Activated CD4-positive, alpha-beta memory T cell treated with anti-CD3 and anti-CD28 coated beads, Interleukin-2, amount 10 ng/mL, durations not matched to agents 7 days and 5 days (primary cell): ENCODE measurements at places on chromosomes 2 and 18. TPM values are rescaled to one million over a fixed set of nuclear protein-coding genes. Genes with fewer than 3 reads are reported as not detected.

CYP26B1 gene
- total RNA-seq: not detected

SPDYA gene
- total RNA-seq: 0.93 TPM

TUBA4B gene
- not detected for total RNA-seq

MDH1 gene
- 190 TPM for total RNA-seq

TPGS2 gene
- 110 TPM for total RNA-seq

SPATA3 gene
- 0.35 TPM for total RNA-seq

MAPK4 gene
- not detected for total RNA-seq

- DNase-seq: no peak
- H3K4me3 ChIP-seq: no peak overlapping the region
- H3K27me3 ChIP-seq: no peaks in the 10 kb centered on the region
- H3K27ac ChIP-seq: no peak overlapping the region
- H3K4me1 ChIP-seq: peaks cover 44% of the 10 kb centered on the region
These were observed 84.7 kb upstream of the STON1 start for GRCh38 chr2:48445091-48445725.

- no peak overlapping the region for H3K27ac ChIP-seq
- H3K4me1 ChIP-seq: no peaks in the 10 kb centered on the region
- no peak overlapping the region for H3K4me3 ChIP-seq
- H3K27me3 ChIP-seq: no peaks in the 10 kb centered on the region
These were observed 134.4 kb upstream of the LTBP1 start for GRCh38 chr2:32812316-32812715.

- no peak for DNase-seq
- H3K4me1 ChIP-seq: peaks cover 20% of the 10 kb centered on the region
- H3K36me3 ChIP-seq: peaks cover 35% of the 10 kb centered on the region
- no peaks in the 10 kb centered on the region for H3K27me3 ChIP-seq
- H3K27ac ChIP-seq: no peak overlapping the region
- H3K4me3 ChIP-seq: no peak overlapping the region
These were observed 5.4 kb downstream of the MPPE1 start for GRCh38 chr18:11902522-11903292.

DNA sequence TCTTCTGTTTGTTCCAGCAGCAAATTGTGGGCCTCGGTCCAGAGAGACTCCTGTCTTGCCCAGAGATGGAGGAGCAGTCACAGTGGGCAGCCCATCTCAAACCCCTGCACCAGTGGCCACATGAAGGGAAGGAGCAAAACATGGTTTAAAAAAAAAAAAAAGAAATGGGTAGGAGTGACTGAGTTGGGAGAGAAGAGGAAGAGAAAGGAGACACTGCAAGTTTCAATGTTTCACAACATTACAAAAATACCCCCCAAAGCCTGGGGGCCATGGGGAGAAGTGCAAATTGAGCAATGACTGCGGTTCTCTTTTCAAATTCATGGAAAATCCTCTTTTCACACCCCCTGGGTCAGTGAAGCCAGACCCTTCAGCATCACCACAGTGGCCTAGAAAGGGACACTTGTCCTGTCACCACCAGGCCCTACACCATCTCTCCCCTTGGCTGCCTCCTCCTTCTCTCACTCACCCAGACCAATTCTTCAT, 117.1 kb downstream of the ZFP36L2 start:
- no peaks in the 10 kb centered on the region for H3K27me3 ChIP-seq
- no peak overlapping the region for H3K4me3 ChIP-seq
- H3K36me3 ChIP-seq: peaks cover under 1% of the 10 kb centered on the region
- H3K27ac ChIP-seq: no peak overlapping the region
- no peak for DNase-seq

GRCh38 chr18:76370201-76370600, 124.8 kb downstream of the ZNF516 start:
- no peak for DNase-seq
- no peak overlapping the region for H3K4me3 ChIP-seq
- H3K27ac ChIP-seq: no peak overlapping the region
- H3K36me3 ChIP-seq: peaks cover 3% of the 10 kb centered on the region

GRCh38 chr2:4324531-4324930, 621.2 kb downstream of the DCDC2C start:
- no peaks in the 10 kb centered on the region for H3K4me1 ChIP-seq
- H3K36me3 ChIP-seq: no peaks in the 10 kb centered on the region
- H3K4me3 ChIP-seq: no peak overlapping the region
- DNase-seq: no peak
- no peak overlapping the region for H3K27ac ChIP-seq
- no peaks in the 10 kb centered on the region for H3K27me3 ChIP-seq

GRCh38 chr2:20488201-20488641, 41.3 kb downstream of the RHOB start:
- no peak for DNase-seq
- H3K27ac ChIP-seq: no peak overlapping the region
- peaks cover 1% of the 10 kb centered on the region for H3K27me3 ChIP-seq
- no peak overlapping the region for H3K4me3 ChIP-seq
- H3K36me3 ChIP-seq: no peaks in the 10 kb centered on the region
- peaks cover 1% of the 10 kb centered on the region for H3K4me1 ChIP-seq

DNA sequence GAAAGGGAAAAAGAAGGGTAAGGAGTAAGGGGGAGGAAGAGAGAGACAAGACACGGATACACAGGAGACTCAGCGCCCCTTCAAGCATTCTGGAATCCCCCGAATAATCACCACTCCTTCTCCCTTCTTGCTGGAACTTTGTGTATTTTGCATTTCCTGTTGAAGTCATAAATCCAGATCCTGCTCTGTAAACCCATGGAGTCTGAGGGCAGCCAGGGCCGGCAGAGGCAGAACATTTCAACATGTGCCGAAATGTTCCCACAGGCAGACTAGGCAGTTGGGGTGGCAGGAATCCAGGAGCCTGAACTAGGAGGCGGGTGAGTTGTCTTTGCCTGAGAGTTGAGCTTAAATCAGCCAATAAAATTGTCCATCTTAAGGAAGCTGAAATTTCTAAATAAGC, 193.1 kb downstream of the SH3RF3 start:
- H3K36me3 ChIP-seq: no peaks in the 10 kb centered on the region
- H3K4me1 ChIP-seq: peaks cover 14% of the 10 kb centered on the region
- DNase-seq: no peak
- H3K27me3 ChIP-seq: peaks cover 86% of the 10 kb centered on the region

DNA sequence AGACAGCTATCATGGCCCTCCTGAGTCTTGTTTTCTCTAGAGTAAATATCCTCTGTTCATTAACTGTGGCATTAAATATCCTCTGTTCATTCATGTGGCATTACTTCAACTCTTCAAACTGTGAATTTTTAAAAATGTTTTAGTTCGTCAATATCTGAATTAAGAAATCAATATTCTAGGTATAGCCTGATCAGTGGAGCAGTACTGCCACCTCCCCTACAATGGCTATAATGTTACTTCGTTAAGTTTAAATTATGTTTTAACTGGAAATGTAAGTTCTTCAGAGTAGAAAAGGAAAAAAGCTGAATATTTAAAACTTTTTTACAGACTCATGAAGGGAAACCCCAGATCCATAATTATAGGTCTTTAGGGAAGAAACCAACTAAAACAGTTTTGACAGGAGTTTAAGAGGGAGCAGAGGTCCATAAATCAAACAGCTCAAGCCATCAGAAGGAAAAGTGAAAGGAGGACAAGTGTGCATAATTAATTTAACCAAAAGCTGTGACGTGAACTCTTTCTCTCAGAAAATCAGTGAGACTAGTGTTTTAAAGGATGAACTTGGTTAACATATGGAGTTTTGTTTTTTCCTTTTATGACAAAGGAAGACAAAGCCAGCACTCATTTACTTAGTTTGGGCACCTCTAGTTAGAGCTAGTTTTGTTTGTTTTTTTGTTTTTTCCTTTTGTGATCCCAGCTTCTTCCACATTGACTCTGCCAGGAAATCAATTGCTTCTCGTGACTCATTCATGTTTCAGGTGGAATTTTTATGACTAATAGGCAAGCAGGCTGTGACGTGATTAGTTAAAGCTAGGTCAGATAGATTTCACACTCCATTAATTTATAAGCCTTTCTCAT, 44.9 kb downstream of the RBBP8 start:
- no peaks in the 10 kb centered on the region for H3K27me3 ChIP-seq
- peaks cover 24% of the 10 kb centered on the region for H3K4me1 ChIP-seq
- H3K4me3 ChIP-seq: no peak overlapping the region
- peaks cover 33% of the 10 kb centered on the region for H3K36me3 ChIP-seq
- peak overlapping the region; percentile 38 for H3K27ac ChIP-seq
- no peak for DNase-seq

- peaks cover 72% of the 10 kb centered on the region for H3K27me3 ChIP-seq
- H3K4me1 ChIP-seq: peaks cover 67% of the 10 kb centered on the region
- peak overlapping the region; percentile 6 for H3K4me3 ChIP-seq
- peaks cover 7% of the 10 kb centered on the region for H3K36me3 ChIP-seq
These were observed 88.5 kb downstream of the SH3RF3 start for GRCh38 chr2:109217362-109218086.

- H3K36me3 ChIP-seq: peaks cover 3% of the 10 kb centered on the region
- no peak overlapping the region for H3K27ac ChIP-seq
- peaks cover 3% of the 10 kb centered on the region for H3K27me3 ChIP-seq
- peaks cover 47% of the 10 kb centered on the region for H3K4me1 ChIP-seq
- DNase-seq: no peak
These were observed 58.9 kb downstream of the SLC35F5 start for GRCh38 chr2:113697516-113697915.

- no peaks in the 10 kb centered on the region for H3K27me3 ChIP-seq
- DNase-seq: peak; percentile 44
- peak overlapping the region; percentile 98 for H3K4me3 ChIP-seq
These were observed 533 bp downstream of the HPCAL1 start for GRCh38 chr2:10303181-10303693.

GRCh38 chr2:67585400-67585799, 188.3 kb downstream of the ETAA1 start:
- H3K27ac ChIP-seq: no peak overlapping the region
- DNase-seq: no peak
- H3K36me3 ChIP-seq: no peaks in the 10 kb centered on the region
- no peaks in the 10 kb centered on the region for H3K4me1 ChIP-seq
- no peak overlapping the region for H3K4me3 ChIP-seq
- H3K27me3 ChIP-seq: no peaks in the 10 kb centered on the region

- no peak for DNase-seq
- H3K36me3 ChIP-seq: no peaks in the 10 kb centered on the region
- H3K27me3 ChIP-seq: peaks cover 27% of the 10 kb centered on the region
- H3K27ac ChIP-seq: no peak overlapping the region
These were observed 13.3 kb upstream of the REEP1 start for GRCh38 chr2:86350751-86351150.

DNA sequence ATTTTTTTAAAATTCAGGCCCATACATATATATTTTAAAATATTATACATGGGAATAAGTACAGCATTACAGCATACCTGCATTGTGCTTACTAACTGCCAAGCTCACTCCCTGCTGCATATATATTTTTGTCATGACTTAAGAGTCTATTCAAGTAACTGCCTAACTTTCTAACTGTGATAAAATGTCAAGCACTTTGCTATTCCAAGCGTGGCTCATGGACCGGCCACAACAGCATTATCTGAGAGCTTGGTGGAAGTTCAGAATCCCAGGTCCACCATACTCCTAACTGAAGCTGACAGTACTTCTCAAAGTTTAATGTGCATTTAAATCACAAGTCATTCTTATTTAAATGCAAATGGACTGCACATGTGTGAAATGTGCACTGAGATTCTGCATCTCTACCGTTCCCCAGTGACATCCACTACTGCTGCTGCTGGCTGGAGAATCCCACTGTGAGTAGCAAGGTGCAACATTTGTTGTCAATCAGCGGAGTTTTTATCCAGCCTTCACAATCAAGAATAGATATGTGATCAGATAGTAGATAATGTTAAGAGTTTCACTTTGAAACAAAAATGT, 79.1 kb downstream of the DYM start:
- no peaks in the 10 kb centered on the region for H3K27me3 ChIP-seq
- H3K27ac ChIP-seq: no peak overlapping the region
- H3K4me1 ChIP-seq: no peaks in the 10 kb centered on the region
- DNase-seq: no peak

DNA sequence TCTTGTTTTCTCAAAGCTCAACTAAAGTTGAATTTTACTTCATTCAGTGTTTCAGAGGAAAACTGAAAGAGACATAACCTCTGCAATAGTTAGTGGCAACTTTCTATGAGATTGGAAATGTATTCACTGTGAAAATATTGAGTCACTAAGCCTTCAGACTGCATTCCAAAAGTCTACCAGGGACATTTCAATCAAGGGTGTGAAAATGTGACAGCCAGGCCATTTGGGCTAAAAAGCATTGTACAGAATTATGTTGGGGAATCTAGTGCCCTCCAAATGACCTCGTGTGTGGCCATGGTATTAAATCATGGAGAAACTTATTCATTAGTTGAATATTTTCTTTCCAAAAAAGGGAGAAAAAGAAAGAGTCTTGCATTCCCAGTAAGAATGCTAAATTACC, 251.9 kb downstream of the GRB14 start:
- no peaks in the 10 kb centered on the region for H3K36me3 ChIP-seq
- H3K4me3 ChIP-seq: no peak overlapping the region
- DNase-seq: no peak
- no peaks in the 10 kb centered on the region for H3K4me1 ChIP-seq
- no peaks in the 10 kb centered on the region for H3K27me3 ChIP-seq

DNA sequence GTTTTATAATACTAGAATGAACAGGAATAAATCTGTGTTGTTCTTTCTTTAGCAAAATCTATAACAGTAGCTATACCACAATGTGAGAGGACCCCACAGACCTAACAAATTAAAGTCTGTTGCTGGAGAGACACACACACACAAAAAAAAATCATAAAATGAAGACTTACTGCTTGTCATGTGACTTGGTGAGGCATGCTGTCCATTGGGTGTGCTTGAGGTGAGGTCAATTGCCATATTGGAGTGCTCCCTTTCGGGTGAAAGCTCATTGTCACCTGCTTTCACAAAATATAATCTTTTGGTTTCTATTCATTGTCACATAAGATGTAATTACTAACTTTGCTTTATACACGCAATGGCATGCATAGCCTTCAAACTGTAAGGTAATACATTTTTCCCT, 3.9 kb downstream of the IKZF2 start:
- peaks cover 28% of the 10 kb centered on the region for H3K4me1 ChIP-seq
- H3K4me3 ChIP-seq: no peak overlapping the region

DNA sequence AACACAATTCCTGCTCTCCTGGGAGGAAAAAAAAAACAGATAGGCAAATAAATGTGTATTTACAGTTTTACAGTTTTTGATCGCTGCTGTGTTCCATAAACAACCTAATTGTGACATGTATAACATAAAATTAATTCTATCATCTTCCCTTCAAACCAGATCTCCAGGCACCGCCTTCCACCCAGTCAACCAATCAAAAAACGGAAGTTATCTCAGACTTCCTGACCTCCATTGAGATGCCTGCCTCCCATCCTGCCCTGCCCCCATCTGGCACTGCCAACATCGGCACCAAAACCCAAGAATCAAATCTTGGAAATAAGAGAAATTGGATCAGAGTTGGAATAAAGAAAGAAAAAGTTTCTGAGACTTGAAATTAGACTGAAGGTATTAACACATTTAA, 3.1 kb upstream of the RIOK3 start:
- DNase-seq: no peak
- H3K4me1 ChIP-seq: peaks cover 36% of the 10 kb centered on the region
- peaks cover 12% of the 10 kb centered on the region for H3K36me3 ChIP-seq
- H3K27me3 ChIP-seq: peaks cover 13% of the 10 kb centered on the region
- no peak overlapping the region for H3K27ac ChIP-seq
- H3K4me3 ChIP-seq: no peak overlapping the region

DNA sequence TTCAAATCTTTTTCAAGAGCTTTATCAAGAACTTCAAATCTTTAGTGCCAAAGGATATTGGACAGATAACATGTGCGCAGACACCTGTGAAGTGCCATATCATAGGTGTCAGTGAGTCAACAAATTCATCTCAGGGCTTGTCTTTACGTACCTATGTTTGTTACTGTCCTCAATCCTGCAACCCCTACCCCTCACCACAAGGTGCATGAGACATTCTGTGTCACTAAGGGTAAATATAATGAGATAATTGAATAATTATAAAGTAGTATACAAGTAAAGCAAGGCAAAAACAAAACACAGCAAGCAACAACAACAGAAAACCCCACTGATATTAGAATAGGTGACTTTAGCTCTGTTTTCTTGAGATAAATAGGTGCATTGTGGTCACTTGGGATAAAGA, 1495.8 kb upstream of the TMEFF2 start:
- no peak overlapping the region for H3K4me3 ChIP-seq
- no peak for DNase-seq
- no peak overlapping the region for H3K27ac ChIP-seq
- H3K36me3 ChIP-seq: no peaks in the 10 kb centered on the region
- H3K27me3 ChIP-seq: no peaks in the 10 kb centered on the region
